ENCODE measurements at places on chromosomes 2 and 18. TPM values are rescaled to one million over a fixed set of nuclear protein-coding genes. Genes with fewer than 3 reads are reported as not detected.

- no peak for DNase-seq
Observed at GRCh38 chr2:160242893-160243564, 43.0 kb upstream of the ITGB6 start.

GRCh38 chr2:235010117-235010714, 58.4 kb downstream of the SH3BP4 start:
- DNase-seq = no peak

Gene LOXHD1
- polyA plus RNA-seq = 0.66 TPM

- DNase-seq = no peak
Observed at GRCh38 chr2:241272303-241273209, 42.9 kb downstream of the HDLBP start.

GRCh38 chr2:235780401-235780800, 286.6 kb downstream of the AGAP1 start:
- peak; percentile 49 for DNase-seq

GRCh38 chr2:163266772-163267171, 428.2 kb upstream of the KCNH7 start:
- DNase-seq = no peak

DNA sequence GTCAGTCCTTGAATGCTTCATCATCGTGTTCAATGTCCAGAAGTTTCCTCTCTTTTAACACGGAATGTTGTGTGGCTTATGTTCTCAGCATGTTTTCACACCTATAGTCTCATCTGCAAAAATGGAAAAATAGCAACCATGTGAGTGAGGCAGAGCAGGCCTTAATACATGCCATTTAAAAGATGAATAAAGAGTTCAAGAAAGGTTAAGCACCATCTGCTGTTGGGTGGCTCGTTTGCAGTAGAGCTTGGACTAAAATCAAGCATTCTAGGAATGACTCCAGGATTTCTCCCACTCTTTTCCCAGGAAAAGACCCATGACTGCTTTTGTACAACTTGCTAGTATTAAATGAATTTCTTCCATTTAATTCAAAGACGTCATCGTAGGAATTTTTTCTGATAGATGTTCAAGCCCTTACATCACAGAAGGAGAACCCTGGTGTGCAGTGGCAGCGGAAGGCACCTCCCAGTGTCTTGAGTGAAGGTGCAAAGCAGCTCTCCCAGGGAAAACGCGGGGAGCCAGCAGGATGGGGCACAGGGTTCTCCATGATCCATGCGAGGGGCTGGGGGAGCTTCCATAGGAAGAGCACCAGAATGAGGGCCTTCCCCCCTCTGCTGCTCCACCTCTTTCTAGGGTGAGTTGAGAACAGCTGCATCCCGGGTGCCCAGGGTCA, 9.6 kb downstream of the DCDC2C start:
- no peak for DNase-seq

DNA sequence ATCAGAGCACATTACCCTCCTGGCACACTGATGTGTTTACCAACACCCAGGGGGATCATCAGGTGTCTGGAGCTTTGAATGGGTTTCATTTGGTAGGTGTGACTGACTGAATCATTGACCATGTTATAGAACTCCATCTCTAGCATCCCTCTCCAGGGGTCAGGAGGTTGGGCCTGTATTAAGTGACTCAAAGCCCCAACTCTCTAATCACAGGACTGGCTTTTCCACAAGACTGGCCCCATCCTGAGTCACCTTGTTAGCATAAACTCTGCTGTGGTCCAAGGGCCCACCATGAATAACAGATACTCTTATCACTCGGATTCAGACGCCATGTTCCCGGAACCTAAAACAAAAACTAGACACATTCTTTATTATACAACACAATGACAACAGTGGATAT, 125.9 kb upstream of the NDUFV2 start:
- no peak for DNase-seq

Gene RETSAT
- 13.4 TPM for polyA plus RNA-seq

- no peak for DNase-seq
Observed at GRCh38 chr2:149924549-149925213, 337.1 kb upstream of the MMADHC start.

Gene NOSTRIN
- polyA plus RNA-seq = 26.3 TPM

All from right renal pelvis (tissue), 4 donors.